ENCODE measurements at places on chromosomes 2 and 18. TPM values are rescaled to one million over a fixed set of nuclear protein-coding genes. Genes with fewer than 3 reads are reported as not detected.

GRCh38 chr2:133040170-133040569, 370.2 kb upstream of the LYPD1 start:
- no peak for DNase-seq

DNA sequence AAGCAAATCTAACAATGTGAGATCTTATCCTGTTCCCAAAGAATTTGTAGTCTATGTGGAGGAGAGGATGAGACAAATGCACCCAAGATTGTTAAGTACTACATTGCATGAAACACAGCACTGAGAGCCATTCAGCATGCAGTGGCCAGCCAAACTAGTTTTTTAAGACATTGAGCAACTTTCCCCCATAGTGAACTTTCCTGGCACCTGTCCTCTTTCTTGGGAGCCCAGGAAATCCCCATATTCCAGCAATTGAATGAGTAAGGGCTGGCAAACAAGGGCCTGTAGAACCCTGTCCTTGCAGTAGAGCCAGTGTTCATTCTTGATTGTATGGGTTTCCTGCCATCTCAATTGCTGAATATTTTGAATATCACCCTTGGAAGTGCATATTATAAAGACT, 58.8 kb upstream of the FIGN start:
- no peak for DNase-seq

DNA sequence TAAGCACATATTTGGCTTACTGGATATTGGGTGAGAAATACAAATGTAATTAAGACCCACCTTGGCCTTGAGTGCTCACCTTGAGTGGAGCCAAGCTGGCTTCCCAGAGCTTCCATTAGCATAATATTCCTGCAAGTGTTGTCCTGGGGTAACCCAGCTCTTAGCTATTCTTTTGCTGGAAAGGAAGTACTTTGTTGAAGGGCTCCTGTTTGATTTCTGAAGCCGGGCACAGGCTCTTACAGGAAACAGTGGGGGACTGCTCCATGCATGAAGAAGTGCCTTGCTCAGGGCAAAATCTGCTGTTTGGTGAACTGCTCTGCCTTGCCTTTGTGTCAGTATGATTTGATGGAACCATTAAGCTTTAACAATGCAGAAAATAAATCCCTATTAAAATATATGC, 325.4 kb downstream of the SMAD2 start:
- DNase-seq: no peak

- no peak for DNase-seq
These were observed 38.4 kb downstream of the C1QL2 start for GRCh38 chr2:119119999-119120756.

- no peak for DNase-seq
These were observed 20.1 kb downstream of the TPGS2 start for GRCh38 chr18:36808681-36809080.

- DNase-seq: no peak
These were observed 229.2 kb downstream of the BCL2 start for GRCh38 chr18:63090334-63090733.

Gene MYCN
- total RNA-seq: not detected

Gene SGPP2
- total RNA-seq: 8.8 TPM

Gene ACTR3
- total RNA-seq: 251 TPM

Gene SKA1
- total RNA-seq: 0.28 TPM

Gene TMEM237
- 5.2 TPM for total RNA-seq

Gene VWC2L
- total RNA-seq: not detected
